ENCODE measurements at places on chromosomes 3 and 15.

DNA sequence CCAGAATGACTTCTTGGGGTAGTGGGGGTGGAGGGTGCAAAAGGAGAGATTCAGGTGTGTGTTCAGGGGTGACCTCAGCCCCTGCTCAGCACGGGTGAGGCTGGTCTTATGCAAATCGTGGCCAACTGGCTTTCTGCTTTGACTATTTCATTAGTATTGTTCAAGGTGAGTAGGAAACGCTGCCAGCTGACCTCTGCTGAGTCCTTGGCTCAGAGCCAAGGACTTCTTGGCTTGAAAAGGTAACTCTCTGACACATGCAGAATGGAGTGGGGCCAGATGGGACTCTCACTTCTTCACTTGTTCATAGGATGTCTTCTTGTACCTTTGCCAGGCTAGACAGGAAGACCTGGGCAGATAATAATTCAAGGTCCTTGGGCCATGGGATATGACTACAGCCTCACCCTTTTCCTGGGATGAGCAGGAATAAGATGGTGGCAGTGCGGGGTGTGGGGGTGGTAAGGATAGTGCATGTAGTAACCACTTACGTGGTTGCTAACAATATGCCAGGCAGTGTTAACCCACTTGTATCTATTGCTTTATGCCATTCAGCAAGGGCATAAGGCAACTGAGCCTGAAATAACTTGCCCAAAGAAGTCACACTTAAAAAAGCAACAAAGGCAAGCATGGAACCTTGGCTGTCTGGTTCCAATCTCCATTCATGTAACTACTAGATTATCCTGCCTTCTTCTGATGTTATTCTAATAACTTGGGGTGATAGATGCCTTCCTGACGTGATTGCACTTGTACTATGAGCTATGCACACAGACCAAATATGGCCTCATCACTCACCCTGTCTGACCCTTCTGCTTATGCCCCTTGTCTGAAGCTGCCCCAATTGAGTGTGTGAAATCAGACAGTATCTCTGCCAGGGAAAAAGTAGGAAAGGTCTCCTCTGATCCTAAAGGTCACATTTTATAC lies 193.1 kb downstream of the NR1D2 start:
- no peak for DNase-seq

- DNase-seq: no peak
Observed at GRCh38 chr3:113536627-113537101, 4.3 kb downstream of the SIDT1 start.

DNA sequence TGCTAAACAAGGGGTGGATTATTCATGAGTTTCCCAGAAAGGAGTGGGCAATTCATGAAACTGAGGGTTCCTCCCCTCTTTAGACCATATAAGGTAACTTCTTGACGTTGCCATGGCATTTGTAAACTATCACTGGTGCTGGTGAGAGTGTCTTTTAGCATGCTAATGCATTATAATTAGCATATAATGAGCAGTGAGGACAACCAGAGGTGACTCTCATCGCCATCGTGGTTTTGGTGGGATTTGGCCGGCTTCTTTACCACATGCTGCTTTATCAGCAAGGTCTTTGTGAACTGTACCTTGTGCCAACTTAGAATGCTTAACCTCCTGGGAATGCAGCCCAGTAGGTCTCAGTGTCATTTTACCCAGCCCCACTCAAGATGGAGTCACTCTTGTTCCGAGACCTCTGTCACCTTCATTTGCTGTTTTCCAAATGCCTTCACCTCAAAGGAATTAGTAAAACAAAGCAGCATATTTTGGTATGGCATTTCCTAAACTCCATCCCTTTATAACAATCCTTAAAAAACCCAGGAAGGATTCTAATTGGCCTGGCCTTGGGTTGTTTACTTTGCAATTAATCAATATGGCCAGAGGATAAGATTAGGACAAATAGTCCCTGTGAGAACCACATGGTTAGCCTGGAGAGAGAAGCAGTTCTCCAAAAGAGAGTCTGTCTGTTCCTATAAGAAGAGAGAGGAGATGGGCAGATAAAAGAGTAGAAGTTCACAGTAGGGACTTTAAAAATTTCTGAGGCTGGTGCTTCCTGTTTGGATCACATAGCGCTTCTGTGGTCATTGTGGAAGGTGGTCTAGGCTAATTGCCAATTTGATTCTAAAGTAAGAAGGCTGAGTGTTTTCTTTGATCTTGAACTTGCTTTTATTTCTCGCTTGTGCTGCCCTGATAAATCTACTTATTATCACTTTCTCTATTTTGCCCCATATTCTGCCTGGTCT lies 155.2 kb upstream of the EOMES start:
- no peak for DNase-seq

DNA sequence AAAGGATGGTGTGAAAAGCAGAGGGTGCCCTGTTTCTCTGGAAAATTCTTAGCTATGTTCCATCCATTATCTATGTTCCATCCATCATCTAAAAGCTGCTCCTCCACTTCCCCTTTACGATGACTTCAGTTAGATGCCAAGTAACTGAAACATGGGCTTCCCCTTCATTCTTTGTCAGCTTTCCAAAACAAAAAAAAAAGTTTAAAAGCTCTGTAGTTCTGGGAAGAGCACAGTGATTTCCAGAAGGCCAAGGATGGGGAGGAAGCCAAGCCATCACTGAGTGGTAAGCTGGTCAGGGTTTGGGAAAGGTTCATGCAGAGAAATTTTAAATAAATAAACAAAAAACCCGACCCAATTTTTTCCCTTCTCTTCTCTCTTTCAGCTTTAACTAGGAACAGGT lies 111.5 kb downstream of the CFAP44 start:
- no peak for DNase-seq

DNA sequence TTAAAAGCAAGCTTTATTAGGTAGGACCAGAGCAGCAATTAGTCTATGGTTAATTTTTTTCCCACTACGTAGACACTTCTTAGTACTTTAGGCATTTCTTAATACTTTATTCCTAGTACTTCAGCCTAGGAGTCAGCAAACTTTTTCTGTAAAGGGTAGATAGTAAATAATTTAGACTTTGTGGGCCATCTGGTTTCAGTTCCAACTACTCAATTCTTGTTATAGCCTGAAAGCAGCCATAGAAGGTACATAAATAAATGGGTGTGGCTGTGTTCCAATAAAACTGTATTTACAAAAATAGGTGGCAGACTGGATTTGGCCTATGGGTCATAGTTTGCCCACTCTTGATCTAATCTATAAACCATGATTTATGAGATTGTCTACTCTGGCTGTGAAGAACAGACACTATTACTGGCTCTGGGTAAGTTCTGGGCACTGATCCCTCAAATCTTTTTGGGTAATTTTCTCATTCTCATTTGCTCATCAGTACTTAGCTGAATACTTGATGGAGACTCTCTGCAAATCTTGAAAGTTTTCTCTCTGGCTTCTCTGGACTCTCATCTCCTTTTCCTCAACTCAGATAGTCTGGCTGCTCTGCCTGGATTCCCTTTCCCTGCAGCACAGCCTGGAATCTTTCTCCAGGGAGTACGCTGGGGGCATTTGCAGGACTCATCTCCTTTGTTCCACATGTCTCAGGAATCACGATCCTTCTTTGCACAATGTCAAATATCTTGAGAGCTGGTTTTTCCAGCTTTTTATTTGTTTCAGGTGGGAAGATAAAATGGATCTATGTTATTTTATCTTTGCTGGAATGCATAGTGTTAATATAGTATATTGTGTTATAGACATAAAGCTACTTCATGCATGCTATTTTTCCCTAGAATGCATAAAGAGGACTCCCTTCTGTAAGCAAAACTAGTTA lies 524.8 kb upstream of the TBL1XR1 start:
- DNase-seq: no peak

GRCh38 chr3:98918586-98918985 lies 17.1 kb upstream of the DCBLD2 start:
- no peak for DNase-seq

- no peak for DNase-seq
Observed at GRCh38 chr3:852033-852432, 240.8 kb upstream of the CNTN6 start.

DNA sequence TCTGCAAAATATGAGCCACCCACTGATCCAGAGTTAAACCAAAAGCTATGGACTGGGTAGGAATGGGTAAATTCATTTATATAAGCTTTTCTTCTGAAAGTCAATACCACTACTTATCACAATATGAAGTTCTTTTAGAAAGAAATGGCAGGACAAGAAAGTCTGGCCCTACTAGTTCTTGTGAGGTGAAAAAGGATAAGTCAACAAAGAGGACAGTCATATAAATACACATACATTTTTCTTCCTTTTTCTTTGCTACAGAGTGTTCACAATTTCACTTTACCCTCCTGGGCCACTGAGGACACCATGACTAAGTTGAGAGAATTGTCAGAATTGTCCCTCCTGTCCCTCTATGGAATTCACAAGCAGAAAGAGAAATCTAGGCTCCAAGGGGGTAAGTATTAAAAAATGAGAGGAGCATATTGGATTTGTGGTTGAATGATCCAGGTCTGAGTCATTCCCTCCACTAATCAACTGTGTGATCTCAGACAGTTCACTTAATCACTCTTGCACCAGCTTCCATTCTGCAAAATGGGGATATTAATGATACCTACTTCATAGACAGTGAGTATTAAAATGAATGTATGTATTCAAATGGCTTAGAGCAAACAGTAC lies 27.6 kb downstream of the ACP3 start:
- no peak for DNase-seq

DNA sequence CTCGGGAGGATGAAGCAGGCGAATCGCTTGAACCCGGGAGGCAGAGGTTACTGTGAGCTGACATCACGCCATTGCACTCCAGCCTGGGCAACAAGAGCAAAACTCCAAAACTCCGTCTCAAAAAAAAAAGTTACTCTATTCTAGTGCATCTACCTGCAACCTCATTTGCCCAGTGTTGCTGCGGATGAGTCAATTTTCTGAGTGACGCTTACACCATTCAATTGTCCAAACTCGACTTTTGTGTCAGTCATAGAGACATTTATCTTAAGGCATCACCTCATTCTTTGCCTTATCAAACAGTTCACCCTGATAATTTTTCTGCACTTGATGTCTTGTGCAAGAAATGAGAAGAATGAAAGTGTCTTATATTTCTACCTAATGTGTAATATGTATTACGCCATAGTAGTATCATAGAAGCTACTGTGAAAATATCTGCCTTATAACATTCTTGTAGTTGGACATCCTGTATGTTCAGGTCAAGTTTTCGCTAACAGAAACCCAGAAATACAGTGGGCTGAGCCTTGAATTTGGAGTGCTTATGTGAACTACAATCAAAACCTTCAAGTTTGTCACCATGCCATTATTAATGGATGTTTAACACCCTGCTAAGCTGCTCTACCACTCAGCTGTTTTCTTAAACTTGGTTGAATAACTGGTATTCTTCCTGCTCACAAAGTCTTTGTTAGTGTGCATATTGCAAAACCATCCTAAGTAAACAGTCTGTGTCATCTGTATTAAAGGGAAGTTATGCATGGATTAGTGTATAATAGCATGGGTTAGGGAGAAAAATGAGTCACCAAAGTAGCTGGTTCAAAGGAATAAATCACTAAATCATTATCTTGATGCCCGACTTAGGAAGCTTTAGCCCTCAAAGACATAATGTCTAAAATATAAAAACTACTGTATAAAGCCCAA lies 531.0 kb upstream of the NR2F2 start:
- DNase-seq: no peak

Measured in stimulated activated naive CD4-positive, alpha-beta T cell (primary cell).